ENCODE measurements at places on chromosomes 6 and 20.

DNA sequence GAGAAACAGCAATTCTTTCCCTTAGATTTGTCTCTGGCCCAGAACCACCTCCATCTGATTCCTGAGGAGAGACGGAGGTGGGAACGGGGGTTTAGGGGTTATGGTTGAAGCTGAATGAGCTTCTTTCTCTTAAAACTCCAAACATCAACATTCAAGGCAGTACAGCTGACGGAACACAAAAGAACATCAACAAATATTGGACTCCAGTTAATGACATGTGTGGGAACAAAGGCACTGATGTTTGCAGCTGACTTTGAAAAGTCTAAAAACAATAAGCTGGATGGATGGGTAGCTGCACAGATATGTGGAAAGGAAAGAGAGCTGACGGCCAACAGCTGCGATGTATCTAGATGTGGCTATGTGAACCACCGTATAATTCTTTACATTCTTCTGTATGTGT is 256.5 kb downstream of the SOD2 start:
- DNase-seq, result no peak

DNA sequence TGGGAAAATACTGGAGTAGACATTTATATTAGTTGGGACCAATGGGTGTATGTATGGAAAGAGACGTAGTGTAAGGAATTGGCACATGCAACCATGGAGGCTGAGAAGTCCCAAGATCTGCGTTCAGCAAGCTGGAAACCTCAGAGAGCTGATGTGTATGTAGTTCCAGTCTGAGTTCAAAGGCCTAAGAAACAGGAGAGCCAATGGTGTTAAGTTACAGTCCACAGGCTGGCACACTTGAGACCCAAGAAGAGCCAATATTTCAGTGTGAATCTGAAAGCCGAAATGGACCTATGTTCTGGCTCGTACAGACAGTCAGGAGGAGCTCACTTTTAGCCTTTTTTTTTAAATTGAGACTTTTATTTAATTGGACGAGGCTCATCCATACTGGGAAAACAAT is 244.2 kb downstream of the CDKAL1 start:
- no peak for DNase-seq

DNA sequence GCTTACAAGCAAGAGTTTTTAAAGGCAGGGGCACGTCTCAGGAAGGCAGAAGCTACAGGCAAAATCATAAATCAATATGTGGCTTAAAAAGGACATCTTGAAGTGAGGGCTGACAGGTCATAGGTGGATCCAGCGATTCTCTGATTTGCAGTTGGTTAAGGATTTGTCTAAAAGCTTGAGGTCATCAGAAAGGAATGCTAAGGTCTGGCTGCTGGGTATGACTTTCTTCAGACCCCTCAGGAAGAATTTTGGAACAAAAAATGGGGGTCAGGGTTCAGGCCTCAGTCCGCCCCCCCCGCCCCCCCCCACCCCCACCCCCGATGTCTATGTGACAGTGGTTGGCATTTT is 261.9 kb downstream of the CDH4 start:
- no peak for DNase-seq

GRCh38 chr6:111228094-111228493 is 140.8 kb downstream of the SLC16A10 start:
- no peak for DNase-seq

- no peak for DNase-seq
Observed at GRCh38 chr6:113870917-113871316, 13.8 kb downstream of the MARCKS start.

DNA sequence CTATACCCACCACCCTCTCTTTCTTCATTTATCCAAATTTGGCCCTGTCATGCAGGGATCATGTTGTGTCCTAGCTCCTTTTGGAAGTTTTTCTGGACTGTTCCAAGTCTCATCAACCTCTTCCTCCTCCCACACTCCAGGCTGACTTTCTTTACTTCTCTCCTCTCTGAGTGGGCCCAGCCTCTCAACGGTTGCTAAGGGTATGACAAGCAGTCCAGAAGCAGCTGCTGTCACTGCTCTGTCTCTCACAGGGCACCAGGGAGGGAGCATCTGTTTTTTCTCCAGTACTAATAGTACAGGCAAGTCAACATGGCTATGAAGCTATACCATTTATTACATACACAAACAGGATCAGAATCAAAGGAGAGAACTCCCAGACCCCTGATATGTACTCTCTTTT is 8.2 kb downstream of the NT5DC1 start:
- DNase-seq, result no peak

GRCh38 chr6:21103626-21104224 is 489.8 kb upstream of the SOX4 start:
- DNase-seq, result no peak

Data from stimulated activated effector memory CD8-positive, alpha-beta T cell treated with anti-CD3 and anti-CD28 coated beads, Interleukin-12 subunit alpha, Interleukin-12 subunit beta, amount 100 ng/mL, for 72 hours (primary cell).